Posterior cingulate gyrus (tissue), 11 donors: ENCODE measurements at places on chromosomes 6 and 20.

DNA sequence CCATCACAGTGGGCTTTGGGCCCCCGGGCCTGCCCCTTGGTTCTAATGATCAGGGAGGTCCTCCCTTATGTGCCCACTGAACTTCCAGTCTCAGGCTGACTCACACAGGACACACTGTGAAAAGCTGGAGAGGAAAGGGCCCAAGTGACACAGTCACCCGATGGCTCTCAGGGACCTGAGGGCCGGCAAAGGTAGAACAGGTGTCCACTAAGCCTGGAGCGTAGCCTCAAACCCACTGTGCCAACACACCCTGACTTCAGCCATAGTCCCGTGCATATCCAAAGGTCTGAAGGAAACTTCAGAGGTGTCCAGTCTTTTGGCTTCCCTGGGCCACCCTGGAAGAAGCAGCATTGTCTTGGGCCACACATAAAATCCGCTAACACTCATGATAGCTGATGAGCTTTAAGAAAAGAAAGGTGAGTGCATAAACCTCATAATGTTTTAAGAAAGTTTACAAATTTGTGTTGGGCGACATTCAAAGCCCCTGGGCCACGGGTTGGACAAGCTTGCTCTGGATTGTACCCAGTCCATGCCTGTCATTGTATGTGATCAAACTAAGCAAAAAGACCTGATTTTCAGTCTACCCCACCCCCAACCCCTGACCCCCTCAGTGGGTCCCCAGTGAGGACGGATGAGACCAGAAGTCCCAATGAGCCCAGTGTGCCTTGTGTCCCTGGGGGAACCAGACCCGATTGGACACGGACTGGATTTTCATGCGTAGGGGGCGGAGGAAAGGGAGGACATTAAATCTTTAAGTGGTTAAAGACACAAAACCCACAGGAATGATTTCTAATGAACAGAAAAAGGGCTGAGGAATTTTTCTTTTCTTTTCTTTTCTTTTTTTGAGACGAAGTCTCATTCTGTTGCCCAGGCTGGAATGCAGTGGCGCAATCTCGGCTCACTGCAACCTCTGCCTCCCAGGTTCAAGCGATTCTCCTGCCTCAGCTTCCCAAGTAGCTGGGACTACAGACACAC is 6.1 kb downstream of the RAMACL start:
- DNase-seq = no peak

GRCh38 chr6:85756982-85757381 is 114.3 kb upstream of the SYNCRIP start:
- DNase-seq = no peak

- no peak for DNase-seq
These were observed 170.6 kb downstream of the CARMIL1 start for GRCh38 chr6:25449774-25450173.

DNA sequence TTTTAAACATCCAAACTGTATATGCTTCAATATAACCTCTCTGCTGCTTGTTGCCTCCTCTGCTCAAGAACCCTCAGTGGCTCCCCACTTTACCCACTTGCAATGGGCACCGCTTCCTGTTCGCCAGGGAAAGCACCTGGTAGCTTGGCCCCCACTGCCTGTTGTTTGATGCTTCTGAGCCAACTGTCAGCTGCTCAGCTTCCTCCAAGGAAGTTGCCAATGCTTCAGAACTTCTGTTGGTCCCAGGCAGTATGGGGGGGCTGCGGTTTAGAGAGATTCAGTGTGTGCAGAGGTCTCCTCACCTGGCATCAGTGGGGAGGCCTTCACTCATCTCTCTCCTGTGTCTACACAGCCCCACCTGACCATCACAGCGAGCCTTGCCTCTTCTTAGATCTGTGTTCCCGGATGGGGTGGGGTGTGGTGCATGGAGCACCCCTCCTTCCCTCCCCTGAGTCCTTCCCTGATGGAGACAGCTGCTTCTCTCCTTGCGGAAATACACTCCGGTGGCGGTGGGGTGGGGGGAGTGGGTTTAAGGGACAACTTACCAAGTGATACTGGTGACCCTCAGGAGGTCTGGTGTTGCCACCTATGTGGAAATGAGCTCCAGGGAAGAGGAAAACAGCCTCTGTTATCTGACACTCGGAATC is 308.1 kb downstream of the CDH26 start:
- DNase-seq = no peak

GRCh38 chr20:37702403-37703034 is 8.7 kb downstream of the CTNNBL1 start:
- no peak for DNase-seq

DNA sequence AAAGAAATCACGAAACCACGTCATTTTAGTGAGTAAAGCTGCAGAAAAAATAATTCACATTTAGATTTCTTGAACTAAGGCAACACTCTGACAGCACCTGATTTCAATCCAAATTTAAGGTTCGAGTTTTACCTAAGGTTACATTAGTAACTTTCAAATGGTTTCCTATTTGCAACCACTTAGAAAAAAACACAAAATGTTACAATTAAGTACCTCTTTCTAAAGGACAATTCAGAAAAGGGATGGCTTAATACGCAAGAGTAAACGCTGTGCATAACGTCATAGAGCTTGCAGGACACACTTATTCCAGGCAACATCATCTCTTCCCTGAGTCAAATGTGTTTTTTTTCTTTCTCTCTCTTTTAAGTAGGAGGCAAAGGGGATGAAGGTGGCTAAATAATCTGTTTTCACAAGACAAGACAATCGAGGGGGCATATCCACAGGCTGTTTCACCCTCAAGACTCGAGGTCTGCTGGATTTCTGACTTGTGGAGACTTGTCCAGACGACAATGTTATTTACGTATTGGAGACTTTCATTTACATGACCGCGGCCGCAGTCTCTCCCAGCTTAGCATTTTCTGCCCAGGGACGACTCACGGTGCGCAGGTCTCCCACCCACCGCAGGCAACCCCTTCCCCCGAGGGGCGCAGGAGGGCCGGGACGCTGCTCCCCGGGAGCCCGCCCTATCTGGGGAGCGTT is 86.0 kb downstream of the SESN1 start:
- no peak for DNase-seq

GRCh38 chr20:18224968-18225568 is 63.3 kb upstream of the ZNF133 start:
- DNase-seq = peak; percentile 14

DNA sequence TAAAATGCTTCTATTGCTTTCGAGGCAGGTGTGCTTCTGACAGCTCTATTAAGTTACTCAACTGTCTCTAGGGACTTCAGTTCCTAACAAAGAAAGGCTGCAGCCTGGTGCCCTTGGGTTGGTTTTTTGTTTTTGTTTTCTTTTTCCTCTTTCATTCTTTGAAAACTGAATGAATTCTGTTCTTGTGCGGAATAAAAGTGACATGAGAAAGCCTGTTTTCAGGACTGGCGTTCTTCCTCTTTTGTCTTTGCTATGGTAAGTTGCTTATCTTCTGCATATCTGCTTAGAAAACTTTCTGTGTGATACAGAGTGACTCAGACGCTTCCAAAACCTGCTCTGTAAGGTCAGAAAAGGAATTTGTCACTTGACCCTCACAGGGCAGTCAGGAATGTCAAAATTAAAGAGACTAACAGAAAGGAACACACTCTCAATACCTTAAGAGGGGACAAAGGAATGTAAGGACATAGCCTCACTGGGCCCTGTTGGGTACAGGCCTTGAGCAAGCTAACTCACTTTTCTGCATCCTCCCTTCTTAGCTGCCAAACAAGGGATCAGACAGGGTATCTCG is 56.2 kb upstream of the NHSL1 start:
- DNase-seq = no peak
